Activated CD4-positive, alpha-beta T cell treated with anti-CD3 and anti-CD28 coated beads, Interleukin-2, amount 50 U/mL, for 16 hours (primary cell): ENCODE measurements at places on chromosomes 11 and 22.

- no peak for DNase-seq
These were observed 81.3 kb downstream of the C22orf31 start for GRCh38 chr22:28980326-28980725.

GRCh38 chr11:72962084-72962483 lies 147.9 kb downstream of the ATG16L2 start:
- DNase-seq = no peak

- no peak for DNase-seq
These were observed 16.0 kb upstream of the B4GALNT4 start for GRCh38 chr11:353179-353873.

DNA sequence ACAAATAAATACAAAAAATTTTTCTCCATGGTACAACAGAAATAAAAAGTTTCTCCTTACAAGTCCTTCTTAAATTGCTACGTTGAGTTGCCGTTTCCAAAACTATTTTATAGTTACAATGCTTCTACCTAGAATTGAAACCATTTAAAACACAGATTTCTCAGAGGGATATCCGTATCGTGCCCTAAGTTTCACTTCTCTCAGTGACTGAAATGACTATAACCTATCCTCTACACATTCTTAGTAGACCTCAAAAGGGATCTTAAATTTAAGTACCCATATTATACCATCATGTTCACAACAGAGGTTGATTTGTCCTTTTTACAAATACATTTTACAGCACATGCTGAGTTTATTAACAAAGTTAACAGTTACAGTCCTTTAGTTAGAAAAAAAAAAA lies 44.1 kb downstream of the USP28 start:
- DNase-seq = peak; percentile 37

DNA sequence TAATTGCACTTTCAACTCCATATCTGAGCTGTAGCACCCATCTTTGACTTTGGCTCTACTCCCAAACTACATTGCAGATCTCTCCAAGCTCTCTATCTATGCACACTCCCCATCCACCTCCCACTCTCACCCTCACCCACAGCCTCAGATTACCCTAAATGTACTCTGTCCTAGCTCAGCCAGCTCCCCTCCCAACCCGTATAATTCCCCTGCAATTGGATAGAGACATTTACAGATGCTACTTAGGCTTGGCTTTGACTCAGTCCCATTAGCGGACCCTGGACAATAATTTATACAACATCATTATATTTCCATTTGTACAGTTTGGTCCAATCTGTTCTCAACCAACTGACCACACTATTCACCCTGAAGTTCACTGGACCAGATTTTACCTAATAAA lies 338.9 kb upstream of the ANO3 start:
- no peak for DNase-seq

- no peak for DNase-seq
These were observed 29.8 kb upstream of the TTLL12 start for GRCh38 chr22:43216738-43217137.
